HFF-Myc (cell line): ENCODE measurements at places on chromosomes 2 and 18.

DNA sequence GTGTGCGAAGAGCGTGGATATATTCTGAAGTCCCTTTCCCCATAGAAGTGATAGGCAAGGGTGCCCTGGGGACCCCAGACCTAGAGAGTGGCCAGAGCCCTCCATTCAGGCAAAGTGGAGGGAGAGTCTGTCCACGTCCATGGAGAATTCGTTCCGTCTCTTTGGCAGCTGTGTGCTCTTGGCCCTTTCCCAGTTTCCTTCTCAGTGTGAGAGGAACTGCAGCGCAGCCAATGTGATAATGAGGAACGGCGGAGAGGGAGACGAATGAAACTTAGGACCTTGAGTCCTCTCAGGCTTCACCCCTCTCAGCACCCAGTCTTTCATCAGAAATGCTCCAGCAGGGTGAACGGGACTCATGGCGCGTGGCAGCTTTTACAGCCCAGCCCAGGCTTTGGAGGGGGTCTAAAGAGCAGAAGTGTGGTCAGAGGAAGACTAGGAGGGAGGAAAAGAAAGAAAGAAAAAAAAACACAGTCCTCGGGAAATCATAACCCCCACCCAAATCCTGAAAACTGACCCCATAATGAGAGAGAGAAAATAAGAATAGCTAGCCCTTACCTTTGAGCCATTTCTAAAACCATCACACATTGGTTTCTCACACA, 95.0 kb upstream of the RIOK3 start:
- no peak for DNase-seq

DNA sequence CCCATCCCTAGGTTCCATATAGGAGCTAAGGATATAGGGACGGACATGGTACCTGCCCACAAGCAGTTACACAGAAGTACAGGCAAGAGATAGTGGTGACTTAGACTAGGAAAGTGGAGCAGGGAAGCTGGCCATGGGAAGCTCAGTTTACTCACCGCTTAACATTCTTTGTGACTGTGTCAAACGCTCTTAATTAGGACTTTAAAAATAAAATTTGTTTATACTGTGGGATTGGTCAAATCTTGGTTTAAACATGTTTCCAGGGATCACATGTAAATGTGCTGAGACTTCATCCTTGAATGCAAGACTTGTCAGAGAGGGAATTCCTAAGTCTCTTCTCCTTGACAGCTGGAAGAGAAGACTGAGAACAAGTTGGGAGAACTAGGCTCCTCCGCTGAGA, 107.3 kb downstream of the MTCL1 start:
- no peak for DNase-seq

- no peak for DNase-seq
These were observed 70.6 kb downstream of the IRS1 start for GRCh38 chr2:226728996-226729395.

DNA sequence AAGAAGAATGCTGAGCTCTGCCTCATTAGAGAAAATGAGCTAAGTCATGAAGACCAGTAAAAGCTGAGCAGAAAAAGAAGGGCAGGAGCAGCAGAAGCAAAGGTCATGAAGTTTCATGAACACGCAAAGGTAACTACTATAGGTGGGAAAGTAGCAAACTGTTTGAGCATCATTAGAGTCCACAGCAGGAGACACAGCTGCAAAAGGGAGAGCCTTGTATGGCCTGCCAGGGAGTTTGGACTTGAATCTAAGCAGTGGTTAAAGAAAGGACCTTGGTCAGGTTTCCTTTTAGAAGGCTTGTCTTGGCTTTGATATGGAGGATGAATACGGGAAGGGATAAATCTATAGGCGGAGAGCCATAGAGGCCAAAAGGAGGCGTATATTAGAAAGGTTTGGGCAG, 34.0 kb downstream of the DAPL1 start:
- DNase-seq, result no peak

- DNase-seq, result no peak
These were observed 40.1 kb upstream of the GALR1 start for GRCh38 chr18:77209587-77209986.

- no peak for DNase-seq
These were observed 422.8 kb upstream of the HNRNPA3 start for GRCh38 chr2:176789751-176790150.
